ENCODE measurements at places on chromosomes 1 and 21. TPM values are rescaled to one million over a fixed set of nuclear protein-coding genes. Genes with fewer than 3 reads are reported as not detected.

Gene TAS1R1
- not detected for total RNA-seq

Gene PTGS2
- total RNA-seq = 53.3 TPM

Gene CDA
- 0.85 TPM for total RNA-seq

Gene DMBX1
- total RNA-seq = not detected

Gene CFHR3
- not detected for total RNA-seq

Gene VANGL2
- not detected for total RNA-seq

Gene PLCH2
- total RNA-seq = 0.14 TPM

Gene ARHGAP29
- 15.6 TPM for total RNA-seq

Gene TACSTD2
- total RNA-seq = 0.14 TPM

Gene MAP1LC3C
- 0.14 TPM for total RNA-seq

Gene RGS18
- 0.43 TPM for total RNA-seq

Gene IVL
- not detected for total RNA-seq

Gene OR2W3
- total RNA-seq = not detected

Gene FAM177B
- total RNA-seq = not detected

Gene NR1I3
- total RNA-seq = not detected

Gene SLC2A1
- 133 TPM for total RNA-seq

Gene ANGPTL3
- total RNA-seq = not detected

Gene AMY1B
- total RNA-seq = not detected

Data from smooth muscle cell of bladder (primary cell).